Spinal cord (tissue), 10 donors: ENCODE measurements at places on chromosomes 1 and 21. TPM values are rescaled to one million over a fixed set of nuclear protein-coding genes. Genes with fewer than 3 reads are reported as not detected.

UQCRHL gene
- total RNA-seq, result 8.4 TPM

KIF14 gene
- total RNA-seq, result 5.2 TPM

ADGRB2 gene
- total RNA-seq, result 41.5 TPM

DNA sequence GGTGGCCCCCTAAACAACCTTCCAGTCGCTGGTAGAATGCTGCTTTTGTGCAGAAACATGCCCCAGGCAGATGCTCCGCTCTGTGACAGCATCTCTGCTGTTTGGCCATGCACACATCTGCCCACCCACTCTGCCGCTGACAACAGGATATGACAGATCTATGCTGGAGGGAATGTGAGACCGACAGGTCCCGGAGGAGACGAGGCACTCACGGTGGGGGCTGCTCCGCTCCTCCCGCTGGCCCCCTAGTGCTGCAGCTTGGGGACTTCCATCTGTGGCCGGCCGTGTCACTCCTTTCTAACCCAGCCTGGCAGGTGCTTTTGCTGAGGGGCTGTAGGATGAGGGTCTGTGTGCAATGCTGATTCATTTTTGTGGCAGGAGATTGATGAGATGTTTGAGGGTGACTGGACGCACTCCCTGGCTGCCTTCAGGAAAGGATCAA, 49.1 kb upstream of the DMRTB1 start:
- DNase-seq, result no peak

DNA sequence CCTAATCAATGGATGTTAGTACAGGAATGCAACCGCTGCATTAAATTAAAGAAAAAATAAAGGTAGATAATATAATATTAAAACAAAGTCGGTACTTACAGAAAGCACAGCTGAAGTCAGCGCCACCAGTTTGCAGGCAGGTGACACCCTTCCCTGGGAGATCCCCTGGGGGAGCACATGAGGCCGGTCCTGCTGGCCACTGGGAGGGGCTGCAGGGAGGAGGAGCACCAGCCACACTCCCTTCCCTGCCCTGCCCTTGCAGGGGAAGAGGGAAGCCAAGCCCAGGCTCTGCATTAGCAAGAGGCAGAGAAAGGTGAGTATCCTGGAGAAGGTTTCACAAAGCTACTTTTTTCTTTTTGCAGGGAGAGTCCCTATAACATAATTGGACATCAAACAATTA, 507.0 kb downstream of the AJAP1 start:
- no peak for DNase-seq

DNA sequence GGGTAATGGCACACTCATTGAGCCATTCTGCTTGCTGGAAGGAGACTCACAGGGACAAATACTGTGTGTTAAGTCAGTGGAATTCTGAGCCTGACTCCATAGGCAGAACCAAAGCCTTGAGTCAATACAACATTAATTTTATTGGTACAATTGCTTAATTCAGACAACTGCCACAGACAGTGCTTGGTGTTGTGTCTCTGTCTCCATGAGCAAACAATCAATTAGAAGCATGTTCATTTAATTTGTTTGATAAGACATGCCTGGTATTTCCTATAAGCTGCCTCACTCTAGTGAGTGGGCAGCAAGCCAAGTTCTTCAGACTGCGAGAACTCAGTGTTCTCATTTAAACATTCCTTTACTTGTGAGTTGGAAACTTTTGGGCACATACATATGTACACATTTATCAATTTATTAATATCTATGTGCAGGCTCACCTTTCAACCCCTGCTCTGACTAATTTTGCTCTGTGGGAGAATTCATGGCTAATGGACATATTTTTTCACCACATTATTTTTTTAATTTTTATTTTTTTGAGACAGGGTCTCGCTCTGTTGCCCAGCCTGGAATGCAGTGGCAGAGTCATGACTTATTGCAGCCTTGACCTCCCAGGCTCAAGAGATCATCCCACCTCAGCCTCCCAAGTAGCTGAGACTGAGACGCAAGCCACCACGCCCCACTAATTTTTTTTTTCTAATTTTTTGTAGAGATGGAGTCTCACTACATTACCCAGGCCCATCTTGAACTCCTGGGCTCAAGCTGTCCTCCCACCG, 4.5 kb upstream of the SRSF10 start:
- no peak for DNase-seq

DNA sequence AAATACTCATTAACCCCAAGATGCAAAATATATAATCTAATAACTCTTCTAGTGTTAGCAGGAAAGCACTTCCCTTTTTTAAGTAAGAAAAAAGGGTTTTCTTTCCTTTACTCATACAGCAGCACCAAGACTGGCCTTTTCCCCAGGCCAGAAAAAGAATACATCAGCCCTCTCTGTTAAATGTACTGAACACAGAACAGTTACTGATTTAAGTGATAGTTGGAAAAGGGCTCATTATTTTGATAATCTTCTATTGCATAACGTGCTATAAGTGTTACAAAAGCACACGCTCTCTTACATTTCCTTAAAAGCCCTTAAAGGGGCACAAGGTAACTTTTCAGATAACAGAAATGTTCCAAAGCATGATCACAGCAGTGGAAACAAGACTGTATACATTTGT, 142.9 kb downstream of the TIAM1 start:
- DNase-seq, result no peak

GRCh38 chr1:159941591-159942560, 3.5 kb downstream of the IGSF9 start:
- DNase-seq, result no peak
